ENCODE measurements at places on chromosomes 6 and 20.

DNA sequence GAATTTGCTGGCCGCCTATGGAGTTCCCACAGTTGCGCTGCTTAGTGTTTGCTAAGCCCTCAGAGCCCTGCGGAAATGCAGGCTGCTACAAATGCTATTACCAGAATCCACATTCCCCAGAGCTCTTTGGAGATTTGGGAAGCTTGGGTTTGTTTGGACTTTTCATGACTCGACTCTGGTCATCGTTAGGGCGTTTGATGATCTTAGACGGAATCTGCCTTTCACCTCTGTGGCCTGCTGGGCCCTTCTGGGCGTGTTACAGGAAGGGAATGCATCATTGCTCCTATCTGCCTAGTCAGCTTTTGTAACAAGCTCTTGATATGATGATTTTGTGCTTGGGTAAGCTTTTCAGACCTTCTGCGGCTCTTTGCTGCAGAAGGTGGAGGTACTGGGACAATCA lies 50.8 kb downstream of the EYA2 start:
- DNase-seq = no peak

GRCh38 chr6:32047855-32048766 lies 9.9 kb downstream of the CYP21A2 start:
- DNase-seq = peak; percentile 9

- no peak for DNase-seq
Measured at GRCh38 chr20:50484271-50484976, 25.8 kb upstream of the PTPN1 start.

- no peak for DNase-seq
Measured at GRCh38 chr20:31860390-31861134, 9.8 kb downstream of the DUSP15 start.

DNA sequence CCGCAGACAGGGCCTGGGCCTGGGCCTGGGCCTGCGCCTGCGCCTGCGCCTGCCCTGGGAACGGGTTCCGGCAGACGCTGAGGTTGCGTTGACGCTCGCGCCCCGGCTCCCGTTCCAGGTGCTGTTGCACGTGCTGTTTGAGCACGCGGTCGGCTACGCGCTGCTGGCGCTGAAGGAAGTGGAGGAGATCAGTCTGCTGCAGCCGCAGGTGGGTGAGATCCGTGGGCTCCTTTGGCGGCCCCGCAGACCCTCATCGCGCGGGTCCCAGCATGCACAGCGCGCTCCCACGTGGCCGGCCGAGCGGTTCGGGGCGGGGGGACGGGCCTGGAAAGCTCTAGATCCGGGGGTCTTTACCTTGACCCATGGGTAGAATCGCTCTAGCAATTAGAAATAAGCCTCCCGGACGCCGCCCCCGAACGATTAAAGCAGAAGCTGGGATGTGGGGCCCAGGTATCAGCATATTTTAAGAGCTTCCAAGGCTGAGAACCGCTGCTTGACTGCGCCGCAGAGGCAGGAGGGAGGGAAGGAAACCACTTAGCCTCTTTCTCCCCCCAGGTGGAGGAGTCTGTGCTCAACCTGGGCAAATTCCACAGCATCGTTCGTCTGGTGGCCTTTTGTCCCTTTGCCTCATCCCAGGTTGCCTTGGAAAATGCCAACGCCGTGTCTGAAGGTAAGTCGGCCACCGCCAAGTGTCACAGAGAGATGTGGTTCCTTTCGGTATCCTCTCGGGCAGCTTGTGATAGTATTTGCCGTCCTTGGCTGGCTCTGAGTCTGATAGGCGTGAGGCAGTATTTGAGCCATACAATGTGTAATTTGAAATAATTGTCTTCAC lies 508 bp downstream of the NOP56 start:
- DNase-seq = peak; percentile 58

DNA sequence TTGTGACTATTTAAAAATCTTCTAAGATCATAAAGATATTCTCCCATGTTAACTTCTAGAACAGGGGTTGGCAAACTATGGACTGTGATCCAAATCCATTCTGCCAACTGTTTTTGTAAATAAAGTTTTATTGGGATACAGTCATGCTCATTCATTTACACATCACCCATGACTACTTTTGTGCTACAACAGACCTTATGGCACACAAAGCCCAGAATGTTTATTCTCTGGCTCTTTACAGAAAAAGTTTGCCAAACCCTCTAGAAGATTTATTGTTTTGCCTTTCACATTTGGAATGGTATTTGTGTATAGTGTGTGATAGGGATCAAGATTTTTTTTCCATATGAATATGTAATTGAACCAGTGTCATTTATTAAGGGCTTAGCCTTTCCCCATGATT lies 341.7 kb downstream of the CD83 start:
- no peak for DNase-seq

DNA sequence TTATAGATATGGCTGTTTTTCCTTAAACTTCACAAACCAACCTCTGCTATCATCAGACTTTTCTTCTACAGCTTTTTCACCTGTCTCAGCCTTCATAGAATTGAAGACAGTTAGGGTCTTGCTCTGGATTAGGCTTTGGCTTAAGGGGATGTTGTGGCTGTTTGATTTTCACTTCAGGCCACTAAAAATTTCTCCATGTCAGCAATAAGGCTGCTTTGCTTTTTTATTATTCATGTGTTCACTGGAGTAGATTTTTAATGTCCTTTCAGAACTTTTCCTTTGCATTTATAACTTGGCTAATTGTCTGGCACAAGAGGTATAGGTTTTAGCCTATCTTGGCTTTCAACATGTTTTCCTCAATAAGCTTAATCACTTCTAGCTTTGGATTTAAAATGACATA lies 392.6 kb downstream of the RFPL4B start:
- no peak for DNase-seq

GRCh38 chr6:141513830-141514229 lies 618.9 kb upstream of the GJE1 start:
- no peak for DNase-seq

DNA sequence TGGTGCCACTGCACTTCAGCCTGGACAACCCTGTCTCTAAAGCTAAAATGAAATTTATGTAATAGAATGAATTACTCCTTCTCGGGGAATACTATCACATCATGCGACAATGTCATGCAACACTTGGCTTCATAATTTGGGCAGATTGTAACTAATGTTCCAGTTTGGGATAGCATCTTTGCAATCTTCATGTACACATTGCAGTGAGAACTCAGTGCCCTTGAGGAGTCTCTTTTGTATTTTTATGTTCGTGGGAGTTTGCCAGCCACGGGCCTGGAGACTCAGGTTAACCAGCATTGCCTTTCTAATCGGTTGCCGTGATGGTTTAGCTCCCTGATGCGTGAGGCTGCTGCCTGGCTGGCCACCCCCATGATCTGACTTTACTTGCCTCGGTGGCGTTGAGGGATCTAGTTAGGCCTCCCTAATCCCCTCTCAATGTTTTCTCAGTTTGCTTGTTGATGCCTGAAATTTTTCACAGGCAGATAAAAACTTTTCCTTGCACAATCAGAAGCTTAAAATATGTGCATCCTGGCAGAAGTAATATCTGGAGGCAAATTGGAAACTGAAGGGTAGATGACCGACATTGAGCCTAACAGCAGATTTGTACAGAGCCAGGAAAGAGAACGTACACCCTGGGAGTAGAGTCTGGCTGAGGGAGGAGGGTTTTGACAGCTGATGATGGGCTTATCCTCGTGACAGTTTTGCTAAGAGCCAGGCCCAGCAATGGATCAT lies 2.4 kb downstream of the GMPR start:
- DNase-seq = no peak

GRCh38 chr6:26012061-26012460 lies 49.5 kb downstream of the TRIM38 start:
- DNase-seq = no peak

DNA sequence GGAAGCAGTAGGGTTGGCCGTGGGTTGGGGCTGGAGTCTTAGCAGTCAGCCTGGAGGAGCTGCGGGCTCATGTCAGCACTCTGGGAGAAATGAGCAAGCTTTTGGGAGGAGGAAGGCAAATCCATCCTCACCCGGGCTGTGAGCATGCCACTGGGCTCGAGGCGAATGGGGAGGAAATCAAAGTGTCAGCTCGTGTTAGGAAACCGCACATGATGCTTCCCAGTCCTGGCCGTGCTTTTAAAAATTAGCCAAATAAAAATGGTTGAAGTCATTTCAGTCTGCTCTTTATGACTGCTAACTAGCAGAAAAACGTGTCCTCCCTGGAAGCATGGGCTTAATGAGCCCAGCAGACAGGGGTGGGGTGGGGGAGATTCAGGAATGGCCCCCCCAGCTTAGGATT lies 98.1 kb downstream of the NFATC2 start:
- DNase-seq = no peak

- DNase-seq = no peak
Measured at GRCh38 chr20:5841522-5841921, 91.3 kb downstream of the SHLD1 start.

- DNase-seq = no peak
Measured at GRCh38 chr20:5364136-5364821, 47.5 kb upstream of the PROKR2 start.

- DNase-seq = no peak
Measured at GRCh38 chr20:24694157-24694726, 224.8 kb downstream of the SYNDIG1 start.

DNA sequence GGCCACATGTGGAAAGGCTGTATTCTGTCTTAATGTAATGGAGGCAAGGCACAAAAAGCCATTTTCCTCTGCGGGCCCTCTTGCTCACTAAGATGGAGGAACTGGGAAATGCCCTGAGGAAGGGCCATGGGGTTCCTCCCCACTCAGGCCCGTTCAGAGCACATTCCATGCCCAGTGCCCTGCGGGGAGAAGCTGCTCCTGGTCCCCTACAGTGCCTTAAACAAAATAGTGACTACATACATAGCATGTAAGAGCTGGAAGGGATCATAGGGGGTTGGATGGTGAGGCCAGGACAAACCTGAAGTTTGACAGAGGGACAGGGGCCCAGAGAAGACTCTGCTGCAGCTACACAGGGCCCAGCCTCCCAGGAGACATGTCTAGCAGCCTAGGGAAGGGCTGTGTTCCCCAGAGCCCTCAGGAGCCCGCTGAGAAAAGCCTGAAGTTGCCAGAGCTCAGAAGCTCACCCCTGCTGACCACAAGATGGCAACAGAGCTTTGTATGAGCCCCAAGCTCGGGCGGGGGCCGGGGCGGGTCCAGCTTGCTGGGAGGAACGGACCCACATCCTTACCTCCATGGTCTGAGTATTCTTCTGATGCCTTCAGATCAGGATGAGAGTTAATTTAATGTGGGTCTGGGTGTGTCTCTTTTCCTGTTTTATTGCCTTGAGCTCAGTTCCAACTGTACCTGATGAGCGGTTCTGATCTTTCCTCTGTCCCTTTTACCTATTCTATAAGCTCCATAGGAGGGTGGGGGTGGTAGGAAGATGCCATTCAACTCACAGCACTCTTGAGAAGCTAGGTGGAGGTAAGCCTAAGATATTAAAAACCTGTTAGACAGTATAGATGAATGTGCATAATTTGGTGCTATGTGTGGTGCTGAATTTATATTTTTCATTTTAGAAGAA lies 242.9 kb downstream of the CDC5L start:
- DNase-seq = no peak

- no peak for DNase-seq
Measured at GRCh38 chr20:35871259-35871771, 83.0 kb downstream of the SCAND1 start.

DNA sequence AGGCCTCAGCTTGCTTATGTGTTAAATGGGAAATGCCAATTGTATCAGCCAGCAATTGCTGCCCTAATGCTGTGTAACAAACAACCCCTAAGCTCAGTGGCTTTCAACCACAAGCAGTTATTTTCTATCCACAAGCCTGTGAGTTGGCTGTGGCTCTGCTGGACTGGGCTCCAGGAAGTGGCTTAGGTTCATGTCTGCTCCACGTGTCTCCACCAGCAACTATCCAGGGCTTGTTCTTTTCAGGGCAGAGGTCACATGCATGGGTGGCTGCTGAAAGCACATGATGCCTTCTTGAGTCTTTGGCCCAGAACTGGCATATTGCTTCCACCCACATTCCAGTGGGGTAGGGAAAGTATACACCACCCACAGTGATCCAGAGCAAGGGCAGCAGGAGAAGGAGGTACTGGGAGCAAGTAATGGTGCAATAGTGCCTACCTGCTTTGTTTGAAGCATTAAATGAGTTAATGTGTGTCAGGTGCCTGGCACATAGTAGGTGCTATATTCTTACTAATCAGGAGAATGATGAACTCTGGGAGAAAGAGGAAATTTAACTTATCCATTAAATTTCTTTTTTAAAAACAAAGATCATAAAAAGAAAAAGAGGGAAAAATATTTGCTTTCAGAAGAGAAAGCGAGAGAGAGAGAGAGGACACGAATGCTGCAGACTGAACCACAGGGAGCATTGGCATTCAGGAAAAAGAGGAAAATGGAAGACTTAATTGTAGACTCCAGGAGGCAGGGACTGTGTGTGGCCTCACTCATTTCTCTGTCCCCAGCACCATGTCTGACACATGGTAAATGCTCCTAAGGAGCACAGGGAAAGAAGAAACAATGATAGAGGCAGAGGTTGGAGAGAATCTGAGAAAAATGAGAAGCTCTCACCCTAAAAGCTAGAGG lies 25.2 kb upstream of the RNF24 start:
- no peak for DNase-seq

DNA sequence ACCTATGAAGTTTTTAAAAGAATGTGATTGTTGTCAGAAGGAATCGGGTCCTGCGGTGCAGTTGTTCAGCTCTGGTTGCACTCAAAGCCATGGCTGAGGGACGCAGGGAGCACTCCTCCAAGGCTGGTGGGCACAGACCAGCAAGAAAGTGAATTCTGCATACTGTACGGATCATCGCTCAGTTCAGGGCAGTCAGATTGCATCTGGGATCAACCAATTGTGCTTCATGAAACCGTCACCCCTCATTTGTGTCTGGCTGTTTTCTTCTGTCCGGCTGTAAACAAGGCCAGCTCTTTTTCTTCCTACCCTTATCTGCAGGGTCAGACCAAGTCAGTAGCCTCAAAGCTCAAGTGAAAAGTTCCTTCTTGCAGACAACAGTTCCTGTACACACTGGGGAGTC lies 478.3 kb downstream of the TFAP2A start:
- DNase-seq = no peak

DNA sequence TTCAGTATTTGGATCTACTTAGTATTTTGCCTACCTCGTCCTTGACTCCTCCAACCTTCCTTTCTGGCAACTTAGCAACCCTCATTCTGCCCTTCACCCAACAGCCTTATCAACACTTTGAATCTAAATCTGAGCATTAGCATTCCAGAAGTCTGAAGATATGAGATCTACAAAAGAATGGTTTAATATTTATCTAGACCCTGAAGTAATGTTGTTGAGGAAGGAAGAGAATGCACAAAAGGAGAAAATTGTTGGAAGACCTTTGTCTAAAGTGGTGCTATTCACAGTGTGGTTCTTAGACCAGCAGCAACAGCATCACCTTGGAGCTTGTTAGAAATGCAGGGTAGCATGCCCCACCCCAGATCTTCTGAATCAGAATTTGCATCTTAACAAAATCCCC lies 198.2 kb upstream of the PLCB4 start:
- DNase-seq = no peak

GRCh38 chr6:46175446-46175845 lies 4.7 kb upstream of the ENPP5 start:
- no peak for DNase-seq

DNA sequence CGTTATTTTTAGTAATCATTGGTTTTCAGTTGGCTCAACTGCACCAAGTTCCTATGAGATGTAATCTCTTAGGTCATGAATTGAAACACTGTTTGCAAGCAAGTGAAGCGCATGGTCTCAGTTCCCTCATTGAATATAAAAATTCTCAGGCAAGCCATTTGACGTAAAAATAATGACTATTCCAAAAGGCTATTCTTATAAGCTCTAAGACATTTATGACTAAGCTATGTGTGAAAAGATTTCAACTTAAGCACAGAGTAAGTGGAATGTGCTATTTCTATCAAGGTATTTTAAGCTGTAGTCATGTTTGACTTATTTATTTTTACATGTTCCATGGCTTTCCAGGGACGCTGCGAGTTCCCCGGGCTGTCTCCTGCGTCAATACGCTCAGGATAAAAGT lies 248.5 kb downstream of the THBS2 start:
- DNase-seq = no peak

- no peak for DNase-seq
Measured at GRCh38 chr6:155316419-155316818, 2.1 kb upstream of the TFB1M start.

Measured in NCI-H1092 treated with DMSO at 0.1 percent for 48 hours (cell line).